ENCODE measurements at places on chromosomes 6 and 20.

DNA sequence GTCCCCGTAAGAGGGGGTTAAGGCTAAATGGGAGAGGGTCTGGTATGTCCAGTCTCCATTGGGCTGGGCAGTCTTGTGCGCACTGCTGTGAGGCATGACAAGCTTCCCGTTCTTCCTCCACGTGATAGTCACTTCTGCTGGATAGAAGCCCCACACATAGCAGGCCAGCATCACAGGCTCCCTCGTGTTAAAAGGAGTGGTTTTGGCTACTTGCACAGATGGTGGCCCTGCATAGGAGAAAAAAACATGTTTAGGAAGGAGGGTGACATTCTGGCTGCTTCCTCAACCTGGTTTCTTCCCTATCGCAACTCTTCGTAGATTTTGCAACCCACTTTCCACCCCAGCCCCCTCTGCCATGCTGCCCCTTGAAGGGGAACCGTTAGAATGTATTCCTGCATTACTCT lies 3.6 kb downstream of the HLA-DMB start:
- no peak for DNase-seq
- no peak overlapping the region for H3K4me3 ChIP-seq
- H3K27me3 ChIP-seq: no peaks in the 10 kb centered on the region
- no peak overlapping the region for H3K27ac ChIP-seq
- H3K4me1 ChIP-seq: peaks cover 28% of the 10 kb centered on the region

DNA sequence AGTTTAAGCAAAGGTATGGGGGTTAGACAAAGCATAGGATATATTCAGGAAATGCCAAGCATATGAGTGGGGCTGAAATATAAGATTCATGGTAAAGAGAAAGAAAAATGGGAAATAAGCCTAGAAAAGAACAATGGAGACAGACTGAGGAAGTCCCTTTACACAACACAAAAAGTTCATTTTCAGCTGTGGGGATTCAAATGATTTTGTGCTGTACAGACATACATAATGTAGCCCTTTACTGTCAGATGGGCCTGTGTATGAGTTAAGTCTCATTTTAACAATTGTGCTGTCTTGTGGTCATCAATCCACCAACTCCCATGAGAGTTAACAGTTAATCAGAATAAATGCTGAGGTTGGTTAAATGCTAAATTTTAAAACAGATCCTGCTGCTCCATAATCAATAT lies 37.2 kb downstream of the REV3L start:
- no peak overlapping the region for H3K27ac ChIP-seq
- H3K4me3 ChIP-seq: no peak overlapping the region
- no peaks in the 10 kb centered on the region for H3K27me3 ChIP-seq
- H3K4me1 ChIP-seq: peaks cover 8% of the 10 kb centered on the region

DNA sequence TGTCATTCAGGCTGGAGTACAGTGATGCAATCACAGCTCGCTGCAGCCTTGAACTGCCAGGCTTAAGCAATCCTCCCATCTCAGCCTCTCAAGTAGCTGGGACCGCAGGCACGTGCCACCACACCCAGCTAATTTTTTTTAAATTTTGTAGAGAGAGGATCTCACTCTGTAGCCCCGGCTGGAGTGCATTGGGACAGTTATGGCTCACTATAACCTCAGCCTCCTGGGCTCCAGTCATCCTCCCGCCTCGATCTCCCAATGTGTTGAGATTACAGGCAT lies 86.5 kb downstream of the SERAC1 start:
- H3K4me1 ChIP-seq: no peaks in the 10 kb centered on the region
- H3K36me3 ChIP-seq: no peaks in the 10 kb centered on the region
- no peaks in the 10 kb centered on the region for H3K27me3 ChIP-seq

- no peak overlapping the region for H3K4me3 ChIP-seq
- H3K27me3 ChIP-seq: peaks cover 18% of the 10 kb centered on the region
- DNase-seq: no peak
- peaks cover 6% of the 10 kb centered on the region for H3K36me3 ChIP-seq
- H3K27ac ChIP-seq: no peak overlapping the region
Measured at GRCh38 chr6:31450751-31451150, 47.2 kb upstream of the MICB start.

DNA sequence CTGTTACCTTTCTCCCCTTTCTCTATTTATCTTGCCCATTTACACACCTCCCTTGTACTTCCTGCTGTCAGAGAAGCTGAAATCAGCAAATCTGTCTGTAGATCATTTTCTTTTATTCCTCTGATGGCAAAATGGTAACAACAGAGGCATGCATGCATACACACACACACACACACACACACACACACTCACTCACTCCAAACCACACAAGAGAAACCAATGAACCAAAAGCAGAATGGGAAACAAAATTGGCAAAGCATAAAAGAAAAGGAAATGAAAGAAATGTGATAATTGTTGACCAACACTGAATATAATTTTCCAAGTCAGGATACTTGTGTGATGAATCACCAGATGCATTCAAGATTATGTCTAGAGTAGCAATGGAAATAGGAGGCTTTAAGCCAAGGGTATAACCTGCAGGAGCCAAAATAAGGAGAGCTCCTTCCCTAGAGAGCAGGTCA lies 172.4 kb downstream of the PLCB4 start:
- H3K27ac ChIP-seq: no peak overlapping the region
- no peak for DNase-seq
- no peaks in the 10 kb centered on the region for H3K36me3 ChIP-seq
